Caki2 (cell line): ENCODE measurements at places on chromosomes 4 and X. TPM values are rescaled to one million over a fixed set of nuclear protein-coding genes. Genes with fewer than 3 reads are reported as not detected.

DNA sequence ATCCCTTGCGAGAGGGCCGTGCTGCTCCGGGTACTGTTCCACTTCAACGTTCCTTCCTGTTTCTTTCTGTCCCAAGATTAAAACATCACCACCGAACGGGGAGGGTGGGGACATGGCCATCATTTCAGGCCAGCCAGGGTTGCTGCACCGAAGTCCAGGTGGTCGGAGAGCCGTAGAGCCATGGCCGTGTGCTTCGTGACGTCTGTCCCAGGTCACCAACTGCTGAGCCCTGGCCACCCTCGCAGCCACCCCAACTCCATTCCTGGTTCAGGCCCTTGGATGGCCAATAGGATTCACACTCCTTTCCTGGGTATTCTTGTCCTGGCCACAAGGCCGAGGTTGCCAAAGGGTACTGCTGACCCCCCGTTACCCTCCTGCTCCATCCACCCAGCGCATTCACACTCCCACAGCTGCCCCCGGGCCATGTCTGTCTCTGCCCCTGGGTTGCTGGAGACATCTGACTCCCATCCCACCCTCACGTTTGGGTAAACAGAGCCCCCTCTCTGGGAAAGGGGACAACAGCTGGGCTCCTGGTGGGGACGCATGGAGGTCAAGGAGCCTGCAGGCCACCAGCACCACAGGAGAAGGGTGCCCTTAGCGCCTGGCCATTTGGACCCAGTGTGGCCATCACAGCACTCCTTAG lies 103.2 kb downstream of the HMX1 start:
- no peak for DNase-seq

DNA sequence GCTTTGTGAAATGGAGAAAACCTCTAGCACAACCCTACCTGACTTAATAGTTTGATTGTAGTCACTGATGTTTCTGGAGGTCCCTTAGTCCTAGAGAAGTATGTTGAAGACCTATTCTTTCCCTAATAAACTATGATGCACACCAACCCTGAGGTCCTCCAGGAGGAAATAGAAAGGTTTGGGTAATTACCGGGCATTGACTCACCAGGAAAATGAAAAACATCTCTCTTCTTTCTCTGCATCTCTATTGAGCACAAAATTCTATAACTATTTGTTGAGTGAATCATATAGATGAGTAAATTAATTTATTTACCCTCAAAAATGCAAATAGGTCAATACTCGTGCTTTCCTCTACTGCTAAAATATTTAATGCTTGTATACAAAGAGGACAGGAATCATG lies 582.4 kb upstream of the FAM241A start:
- DNase-seq, result no peak

The SCD5 gene
- total RNA-seq, result 4.4 and 7.2 TPM in 2 replicates

- peak; percentile 40 for DNase-seq
Observed at GRCh38 chrX:119238557-119238956, 2.5 kb downstream of the PGRMC1 start.

- no peak for DNase-seq
Observed at GRCh38 chr4:76002176-76002575, 5.1 kb downstream of the CXCL9 start.

DNA sequence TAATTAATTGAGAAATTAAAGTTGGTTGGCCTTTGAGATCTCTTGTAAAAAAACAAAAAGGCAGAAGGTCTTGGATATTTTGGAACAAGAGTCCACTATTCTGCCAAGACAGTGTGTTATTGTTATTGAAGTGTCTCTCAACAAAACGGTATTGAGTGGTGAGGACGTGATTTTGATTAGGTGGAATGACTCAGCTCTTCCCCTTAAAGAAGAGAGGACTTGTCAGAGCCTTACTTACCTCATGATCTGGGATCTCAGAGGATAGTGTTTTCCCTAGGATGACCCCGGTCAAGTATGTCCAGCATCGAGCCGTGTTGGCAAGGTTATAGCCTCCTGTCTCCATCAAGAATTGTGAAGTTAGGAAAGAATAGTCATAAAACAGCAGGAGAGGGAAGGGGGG lies 110.9 kb downstream of the HDAC8 start:
- DNase-seq, result peak; percentile 3

- DNase-seq, result peak; percentile 91
Observed at GRCh38 chr4:186840222-186840701, 116.6 kb upstream of the FAT1 start.

DNA sequence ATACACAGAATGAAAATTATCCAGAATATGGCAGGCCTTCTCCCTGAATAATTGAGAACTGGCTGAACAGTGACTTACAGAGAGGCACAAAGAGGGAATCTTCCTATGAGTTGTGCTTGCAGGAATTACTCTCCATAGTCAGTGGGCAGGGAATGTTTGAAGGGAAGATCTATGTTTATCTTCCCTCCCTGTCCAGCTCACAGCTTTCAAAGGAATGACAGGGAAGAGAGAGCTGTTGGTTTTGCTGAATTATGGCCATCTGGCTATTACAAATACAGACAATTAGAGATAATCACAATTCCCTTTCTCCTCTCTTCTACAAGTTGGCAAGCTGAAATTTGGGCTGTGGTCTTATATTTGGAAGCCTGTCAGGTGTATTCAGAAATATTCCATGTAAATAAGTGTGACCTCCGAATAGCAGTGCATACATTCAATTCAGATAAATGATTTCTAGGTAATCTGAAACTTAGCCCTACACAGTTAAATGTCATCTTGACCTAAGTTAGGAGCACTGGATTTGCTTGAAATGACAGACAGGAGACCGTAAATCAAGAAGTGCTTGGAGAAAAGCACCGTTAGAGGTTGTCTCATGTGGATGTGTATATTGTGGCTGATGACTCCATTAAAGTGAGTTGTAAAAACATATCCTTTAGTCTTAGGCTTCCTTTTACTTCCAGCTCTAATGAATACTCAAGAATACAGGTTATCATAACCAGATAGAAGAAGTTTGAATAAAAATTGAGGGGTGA lies 136.8 kb downstream of the C4orf33 start:
- DNase-seq, result no peak

- peak; percentile 16 for DNase-seq
Observed at GRCh38 chrX:68511255-68511654, 12.4 kb downstream of the YIPF6 start.

The ADGRL3 gene
- not detected in 2 replicates for total RNA-seq

DNA sequence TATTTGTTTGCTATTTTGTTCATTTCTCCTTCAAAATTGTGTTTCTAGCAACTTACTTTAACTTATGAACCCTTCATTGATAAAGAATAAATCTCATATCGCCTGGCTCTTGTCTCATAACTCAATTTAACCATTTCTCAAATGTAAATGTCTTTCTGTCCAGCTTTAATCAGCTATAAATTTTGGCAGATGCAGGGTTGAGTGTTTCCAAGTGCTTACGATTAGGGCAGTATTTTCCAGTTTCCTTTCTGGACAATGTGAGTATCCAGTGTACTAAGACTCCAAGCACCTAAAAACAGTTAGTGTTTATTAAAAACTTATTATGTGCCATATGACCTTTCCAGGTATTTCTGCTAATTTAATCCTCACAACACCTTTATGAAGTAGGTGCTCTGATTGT lies 218.6 kb upstream of the GK2 start:
- DNase-seq, result no peak

DNA sequence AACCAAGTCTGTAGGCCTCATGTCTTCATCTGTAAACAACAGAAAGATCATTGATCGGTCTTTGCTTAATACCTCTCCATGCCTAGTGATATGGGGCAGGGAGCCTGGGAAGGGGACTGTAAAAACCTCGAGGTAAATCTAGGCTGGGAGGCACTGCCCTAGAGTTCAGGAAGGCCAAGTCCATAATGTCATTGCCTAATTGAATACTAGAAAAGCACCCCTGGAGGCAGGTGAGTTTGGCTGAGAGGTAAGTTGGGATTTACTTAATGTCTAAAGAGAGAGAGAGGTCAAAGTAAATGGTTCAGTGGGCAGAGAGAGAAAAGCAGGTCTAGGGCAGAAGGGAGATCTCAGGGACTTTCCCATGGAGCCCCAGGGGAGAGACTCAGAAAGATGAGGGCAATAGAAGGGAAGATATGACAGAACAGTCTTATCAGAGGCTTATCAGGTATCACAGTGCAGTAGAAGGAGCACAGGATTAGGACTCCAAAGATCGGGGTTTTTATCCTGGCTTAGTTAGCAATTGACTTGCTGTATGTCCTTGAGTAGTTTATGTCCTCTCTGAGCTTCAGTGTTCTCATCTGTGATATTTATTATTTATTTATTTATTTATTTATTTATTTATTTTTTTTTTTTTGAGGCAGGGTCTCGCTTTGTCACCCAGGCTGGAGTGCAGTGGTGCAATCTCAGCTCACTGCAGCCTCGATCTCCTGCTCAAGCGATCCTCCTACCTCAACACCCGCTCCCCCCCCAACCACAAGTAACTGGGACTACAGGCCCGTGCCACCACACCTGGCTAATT lies 85.2 kb downstream of the SLC16A2 start:
- DNase-seq, result no peak

DNA sequence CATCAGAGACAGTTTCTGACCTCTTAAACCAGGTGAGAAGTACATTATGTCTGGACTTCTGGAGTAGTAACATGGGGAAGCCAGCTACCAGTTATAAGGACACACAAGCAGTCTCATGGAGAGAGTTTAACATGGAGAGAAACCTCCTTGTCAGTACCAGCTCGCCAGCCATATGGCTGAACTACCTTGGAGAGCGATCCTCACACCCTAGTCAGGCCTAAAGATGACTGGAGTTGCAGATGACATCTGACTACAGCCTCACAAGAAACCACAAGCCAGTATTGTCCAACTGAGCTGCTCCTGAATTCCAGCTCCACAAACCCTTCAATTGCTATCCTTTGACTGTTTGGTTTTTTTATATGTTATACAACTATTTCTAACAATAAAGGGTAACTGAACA lies 49.8 kb downstream of the PDHA2 start:
- no peak for DNase-seq

The MXRA5 gene
- 3.4 and 4.3 TPM in 2 replicates for total RNA-seq

The SPIN2B gene
- 5.4 and 23.0 TPM in 2 replicates for total RNA-seq

The RNF150 gene
- 0.75 and 1.4 TPM in 2 replicates for total RNA-seq

DNA sequence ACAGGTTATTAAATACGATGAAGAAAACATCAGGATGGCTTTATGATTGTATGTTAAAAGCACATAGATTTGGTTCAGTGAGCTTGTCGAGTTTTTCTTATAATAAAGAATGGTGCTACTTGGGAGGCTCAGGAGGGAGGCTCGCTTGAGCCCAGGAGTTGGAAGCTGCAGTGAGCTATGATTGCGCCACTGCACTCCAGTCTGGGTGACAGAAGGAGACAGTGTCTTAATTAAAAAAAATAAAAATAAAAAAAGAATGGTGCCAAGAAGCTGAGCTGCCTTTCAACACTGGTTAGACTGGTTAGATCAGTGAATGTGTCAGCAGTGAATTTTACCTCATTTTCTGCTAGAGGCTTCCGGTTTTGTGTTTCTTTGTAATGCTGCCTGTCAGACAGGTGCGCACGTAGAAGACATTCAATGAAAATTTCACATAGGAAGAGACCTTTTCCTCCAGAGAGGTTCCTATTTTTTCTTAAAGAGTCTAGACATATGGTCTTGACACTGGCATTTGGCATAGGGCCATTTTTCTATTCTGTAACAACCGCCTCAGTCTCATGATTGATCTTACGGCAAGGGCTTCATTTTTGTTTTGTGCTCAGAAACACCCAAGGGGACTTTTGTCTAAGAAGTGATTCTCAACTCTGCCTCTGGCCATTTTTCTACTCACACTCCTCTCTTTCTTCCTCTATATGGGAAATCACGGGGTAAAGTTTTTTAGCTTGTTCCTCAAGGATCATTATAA lies 15.0 kb upstream of the ARSF start:
- DNase-seq, result no peak

The TLL1 gene
- 10.3 and 21.4 TPM in 2 replicates for total RNA-seq

- DNase-seq, result peak; percentile 14
Observed at GRCh38 chr4:113673450-113673849, 88.1 kb downstream of the CAMK2D start.

DNA sequence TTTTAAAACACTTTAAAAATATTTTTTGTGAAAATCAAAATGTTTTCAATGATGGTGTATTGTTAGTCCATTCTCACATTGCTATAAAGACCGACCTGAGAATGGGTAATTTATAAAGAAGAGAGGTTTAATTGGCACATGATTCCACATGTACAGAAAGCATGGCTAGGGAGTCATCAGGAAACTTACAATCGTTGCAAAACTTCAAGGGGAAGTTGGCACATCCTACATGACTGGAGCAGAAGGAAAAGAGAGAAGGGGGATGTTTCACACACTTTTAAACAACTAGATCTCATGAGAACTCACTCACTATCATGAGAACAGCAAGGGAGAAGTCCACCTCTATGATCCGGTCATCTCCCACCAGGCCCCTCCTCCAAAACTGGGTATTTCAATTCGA lies 110.7 kb downstream of the TMEM47 start:
- no peak for DNase-seq

DNA sequence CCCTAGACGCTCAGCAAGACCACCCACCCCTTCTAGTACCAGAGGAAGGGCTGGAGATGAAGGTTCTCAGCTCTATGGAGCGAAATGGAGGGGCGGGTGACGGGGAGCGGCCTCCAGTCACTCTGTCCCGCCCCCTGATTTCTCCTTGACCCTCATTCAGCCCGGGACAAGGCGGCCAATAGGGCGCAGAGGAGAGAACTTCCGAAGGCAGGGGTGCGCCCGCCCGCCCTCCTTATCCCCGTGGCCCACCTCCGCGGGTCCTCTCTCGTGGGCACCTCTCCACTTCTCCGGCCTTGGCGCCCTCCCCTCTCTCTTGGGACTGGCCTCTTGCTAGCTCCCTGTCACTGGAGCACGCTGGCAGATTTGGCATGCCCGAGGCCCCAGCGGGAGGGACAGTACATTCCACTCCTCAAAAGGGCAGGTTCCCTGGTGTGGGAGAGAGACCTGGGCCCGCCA lies 1.1 kb upstream of the SEPTIN6 start:
- no peak for DNase-seq

DNA sequence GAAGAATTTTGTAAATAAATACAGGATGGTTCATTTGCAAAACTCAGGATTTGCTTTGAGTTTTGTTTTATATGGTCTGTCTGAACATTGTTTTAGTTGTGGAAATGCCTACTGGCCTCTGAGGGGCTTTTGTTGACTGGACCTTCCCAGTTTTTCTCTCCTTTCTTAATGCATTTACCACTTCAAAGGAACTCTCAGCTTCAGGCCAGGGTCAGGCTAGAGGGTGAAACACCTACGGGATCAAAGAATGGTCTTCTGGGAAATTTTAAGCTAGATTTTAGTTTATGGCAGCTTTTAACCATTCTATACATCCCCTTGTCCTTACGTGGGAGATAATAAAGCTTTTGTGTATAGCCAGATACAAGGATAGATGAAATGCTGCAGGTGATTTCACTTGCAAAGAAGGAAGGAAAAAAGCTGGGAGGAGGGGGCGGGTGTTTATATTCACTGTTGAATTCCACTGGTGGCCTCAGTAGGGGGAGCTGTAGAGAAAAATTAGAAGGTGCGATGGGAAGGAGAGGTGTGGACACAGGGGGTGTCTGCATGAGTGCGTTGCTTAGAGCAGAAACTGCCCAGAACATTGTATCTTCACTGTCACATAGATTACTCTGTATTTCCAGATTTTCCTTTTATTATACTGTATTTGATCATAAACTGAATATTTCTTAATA lies 151.8 kb downstream of the TSPAN5 start:
- no peak for DNase-seq

DNA sequence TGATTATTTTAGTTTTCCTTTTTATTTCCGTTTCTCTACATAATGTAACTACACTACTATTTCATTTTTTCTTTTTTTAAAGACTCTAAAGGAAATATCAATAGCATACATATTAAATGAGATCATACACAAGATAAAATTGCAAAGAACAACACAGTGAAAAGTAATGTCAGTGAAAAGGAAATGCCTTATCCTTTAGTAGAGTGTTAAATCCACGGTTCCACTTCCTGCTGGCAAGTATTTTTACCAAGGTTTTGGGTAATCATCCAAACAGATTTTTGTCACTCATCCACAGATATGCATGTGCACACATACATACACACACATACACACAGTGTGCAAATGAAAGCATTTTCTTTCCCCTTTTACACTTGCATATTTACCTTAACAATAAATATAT lies 548.9 kb downstream of the PPP4R3C start:
- DNase-seq, result no peak
